ENCODE measurements at places on chromosomes 2 and 18.
A peak's percentile ranks its signal among the peaks of the same experiment; 100 is the strongest.

GRCh38 chr2:19140463-19141208 is 217.8 kb downstream of the OSR1 start:
- DNase-seq, result no peak

DNA sequence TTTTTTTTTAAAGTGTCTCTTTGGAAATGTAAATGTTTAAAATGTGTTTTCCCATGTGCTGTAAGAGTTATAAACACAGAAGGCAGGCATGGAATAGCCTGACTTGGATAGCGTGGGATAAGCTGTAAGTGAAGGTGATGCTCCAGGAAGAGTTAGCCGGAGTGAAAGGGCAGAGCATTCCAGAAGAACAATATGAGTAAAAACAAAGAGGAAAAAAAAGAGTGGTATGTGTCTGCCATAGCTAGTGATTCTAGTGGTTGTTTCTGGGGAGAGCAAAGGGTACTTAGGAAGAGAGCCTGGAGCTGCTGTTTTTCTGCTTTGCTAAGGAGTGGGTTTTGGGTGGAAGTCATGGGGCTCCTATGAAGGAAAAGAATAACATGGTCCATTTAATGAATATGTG is 126.9 kb upstream of the DLGAP1 start:
- DNase-seq, result no peak

- DNase-seq, result no peak
Observed at GRCh38 chr2:165144315-165144714, 59.5 kb downstream of the SCN3A start.

GRCh38 chr2:197997083-197997541 is 192.7 kb downstream of the PLCL1 start:
- DNase-seq, result no peak

GRCh38 chr2:47580855-47581600 is 178.1 kb downstream of the MSH2 start:
- no peak for DNase-seq

- DNase-seq, result no peak
Observed at GRCh38 chr2:186429104-186429503, 57.0 kb upstream of the ZC3H15 start.

DNA sequence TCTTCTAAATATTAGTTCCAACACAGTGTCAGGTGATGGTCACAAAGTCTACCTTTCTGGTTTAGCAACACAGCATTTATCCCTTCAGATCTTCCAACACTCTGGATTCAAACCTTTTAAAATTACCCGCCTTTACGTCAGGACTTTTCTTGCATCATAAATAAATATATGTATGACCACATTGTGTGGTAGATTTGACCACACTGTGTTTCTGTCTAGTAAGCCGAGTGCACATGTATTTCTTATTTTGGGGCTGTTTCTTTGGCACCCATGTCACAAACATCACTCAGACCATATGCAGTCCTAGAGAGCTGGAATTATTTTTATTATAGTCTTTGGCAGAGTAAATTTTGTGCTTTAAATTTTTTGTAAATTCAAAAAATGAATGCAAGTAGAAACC is 172.1 kb downstream of the ANKRD44 start:
- no peak for DNase-seq

DNA sequence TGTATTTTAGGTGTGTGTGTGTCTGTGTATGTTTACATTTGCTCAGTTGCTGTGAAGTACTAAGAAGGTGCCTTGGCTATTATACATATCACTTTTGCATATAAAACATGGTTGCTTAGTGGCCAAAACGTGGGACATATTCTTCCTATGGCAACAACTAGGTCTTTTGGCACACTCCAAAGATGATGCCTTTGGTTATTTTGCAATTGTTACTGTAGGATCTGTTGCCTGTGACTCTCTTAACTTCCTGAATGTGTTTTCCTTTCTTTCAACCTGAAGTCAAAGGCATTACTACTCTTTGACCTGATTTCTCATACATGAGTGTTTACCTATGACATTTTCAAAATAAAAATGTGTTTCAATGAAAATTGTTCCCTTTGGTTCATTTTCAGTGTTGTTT is 160.5 kb downstream of the UBE2E3 start:
- DNase-seq, result no peak

GRCh38 chr2:192151853-192152252 is 42.9 kb downstream of the TMEFF2 start:
- DNase-seq, result no peak

DNA sequence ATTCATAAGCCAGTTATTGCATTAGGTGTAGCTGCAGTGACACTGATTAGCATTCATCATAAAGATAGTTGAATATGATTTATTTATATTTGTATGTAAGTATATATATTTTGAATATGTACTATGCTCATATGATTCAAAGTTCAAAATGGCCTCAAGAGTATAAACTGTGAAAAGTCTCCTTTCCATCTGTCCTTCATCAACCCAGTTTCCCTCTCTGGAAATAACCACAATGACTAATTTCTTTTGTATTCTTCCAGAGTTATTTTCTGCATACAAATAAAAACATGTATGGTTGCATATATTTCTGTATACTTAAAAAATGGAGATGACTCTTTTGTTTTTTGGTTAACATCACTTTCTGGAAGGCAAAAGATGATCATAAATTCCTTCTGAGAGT is 95.2 kb downstream of the CAMKMT start:
- no peak for DNase-seq

DNA sequence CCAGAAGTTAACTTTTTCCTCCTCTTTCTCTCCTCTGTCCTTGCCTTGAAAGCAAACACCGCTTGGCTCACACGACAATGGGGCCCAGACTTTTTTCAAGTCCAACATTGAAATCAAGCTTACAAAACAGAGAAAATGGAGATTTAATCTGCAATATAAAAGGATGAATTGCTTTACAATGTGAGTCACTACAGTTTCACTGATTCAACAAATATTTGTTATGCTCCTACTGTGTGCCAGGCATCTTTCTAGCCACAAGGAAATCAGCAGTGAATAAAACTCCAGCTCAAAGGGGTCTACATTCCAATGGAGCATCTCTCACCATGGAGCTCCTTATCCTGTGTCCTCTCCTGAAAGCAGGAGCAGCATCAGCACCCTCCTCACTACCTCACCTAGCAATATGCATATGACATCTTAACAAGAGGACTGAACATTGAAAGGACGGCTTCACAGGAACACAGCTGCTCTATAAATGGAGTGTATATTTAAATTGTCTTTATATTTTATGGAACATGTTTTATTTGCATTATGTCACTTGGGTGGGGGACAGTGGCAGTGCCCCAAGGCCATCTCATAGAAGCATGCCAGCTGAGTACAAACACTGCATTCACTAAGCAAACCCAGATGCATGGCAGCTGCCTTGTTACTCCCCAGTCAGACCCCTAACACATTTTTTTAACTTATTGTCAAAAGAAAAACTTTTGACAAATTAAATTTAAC is 39.5 kb downstream of the PKDCC start:
- no peak for DNase-seq

DNA sequence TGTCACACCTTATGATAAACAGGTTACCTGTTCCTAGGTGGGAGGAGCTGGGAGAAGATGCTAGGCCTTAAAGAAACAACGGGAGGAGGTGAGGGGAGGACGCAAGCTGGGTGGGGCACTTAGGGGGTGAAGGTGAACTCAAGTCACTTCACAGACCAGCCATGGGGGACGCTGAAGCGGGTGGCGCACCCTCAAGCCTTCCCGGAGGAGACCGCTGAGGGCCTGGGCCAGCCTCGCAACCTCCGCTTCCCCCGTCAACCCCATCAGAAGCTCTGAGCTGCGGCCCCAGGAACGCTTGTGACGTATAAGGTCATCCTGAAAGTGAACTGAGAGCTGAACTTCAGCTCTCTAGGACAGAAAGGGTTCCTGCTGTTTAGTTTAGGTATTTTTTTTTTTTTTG is 133.5 kb downstream of the MBP start:
- no peak for DNase-seq

DNA sequence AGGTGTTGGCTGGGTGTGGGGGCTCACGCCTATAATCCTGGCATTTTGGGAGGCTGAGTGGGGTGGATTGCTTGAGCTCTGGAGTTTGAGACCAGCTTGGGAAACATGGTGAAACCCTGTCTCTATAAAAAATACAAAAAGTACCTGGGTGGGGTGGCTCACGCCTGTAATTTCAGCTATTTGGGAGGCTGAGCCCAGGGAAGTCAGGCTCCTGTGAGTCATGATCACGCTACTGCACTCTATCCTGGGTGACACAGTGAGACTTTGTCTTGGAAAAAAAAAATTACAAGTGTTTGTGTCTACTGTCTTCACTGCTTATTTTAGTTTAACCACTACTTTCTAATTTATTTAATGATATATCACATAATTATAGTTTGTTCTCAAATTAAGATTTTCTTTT is 62.7 kb upstream of the DOCK10 start:
- no peak for DNase-seq

DNA sequence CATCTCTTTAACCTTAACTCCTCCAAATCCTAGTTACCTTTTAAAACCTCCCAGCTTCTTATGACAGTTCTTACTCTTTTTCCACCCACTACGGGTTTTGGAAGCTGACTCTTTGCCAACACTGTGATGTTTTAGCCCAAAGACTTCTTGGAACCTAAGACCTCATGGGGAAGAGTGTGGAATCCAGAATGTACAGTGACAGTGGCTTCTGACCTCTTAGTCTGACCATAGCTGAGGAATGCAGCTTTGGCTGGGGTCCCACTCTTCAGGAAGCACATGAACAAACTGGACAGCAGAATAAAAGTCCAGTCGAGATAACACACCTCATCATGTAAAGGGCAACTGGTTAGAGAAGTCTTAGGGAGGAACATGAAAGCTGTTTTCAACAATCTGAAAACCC is 161.1 kb upstream of the PKDCC start:
- DNase-seq, result no peak

- no peak for DNase-seq
Observed at GRCh38 chr2:241639385-241639784, 1.9 kb downstream of the ATG4B start.

DNA sequence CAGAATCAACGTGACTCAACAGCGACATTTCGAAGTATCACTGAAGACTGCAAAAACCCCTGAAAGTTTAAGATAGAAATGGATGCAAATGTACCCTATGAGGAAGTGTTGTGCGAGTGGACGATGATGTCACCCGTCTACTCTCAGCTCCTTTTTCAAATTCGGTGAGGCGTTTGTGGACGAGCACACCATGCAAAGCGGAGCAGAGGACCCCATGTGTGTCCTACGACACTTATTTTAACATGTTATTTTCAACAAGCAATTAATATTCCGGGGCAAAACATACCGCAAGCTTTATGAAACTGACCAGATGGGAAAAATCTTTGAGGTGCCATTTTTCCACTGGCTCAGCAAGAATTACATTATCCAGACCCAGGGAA is 2.0 kb downstream of the PXDN start:
- DNase-seq, result peak; percentile 34

DNA sequence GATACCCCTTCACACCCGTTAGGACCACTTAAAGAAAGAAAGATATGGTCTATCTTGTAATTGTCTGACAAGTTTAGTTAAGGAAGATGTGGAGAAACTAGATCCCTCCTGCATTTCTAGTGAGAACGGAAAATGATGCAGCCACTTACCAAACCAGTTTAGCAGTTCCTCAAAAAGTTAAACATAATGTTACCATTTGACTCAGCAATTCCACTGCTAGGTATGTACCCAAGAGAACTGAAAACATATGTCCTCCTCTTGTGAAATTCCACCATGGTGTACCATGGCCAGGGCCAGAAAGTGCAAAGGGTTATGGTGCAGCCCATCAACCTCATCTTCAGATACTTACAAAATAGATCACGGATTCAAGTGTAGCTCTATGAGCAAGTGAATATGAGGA is 79.0 kb upstream of the ID2 start:
- DNase-seq, result no peak

GRCh38 chr2:53442093-53442492 is 325.5 kb upstream of the CHAC2 start:
- no peak for DNase-seq

DNA sequence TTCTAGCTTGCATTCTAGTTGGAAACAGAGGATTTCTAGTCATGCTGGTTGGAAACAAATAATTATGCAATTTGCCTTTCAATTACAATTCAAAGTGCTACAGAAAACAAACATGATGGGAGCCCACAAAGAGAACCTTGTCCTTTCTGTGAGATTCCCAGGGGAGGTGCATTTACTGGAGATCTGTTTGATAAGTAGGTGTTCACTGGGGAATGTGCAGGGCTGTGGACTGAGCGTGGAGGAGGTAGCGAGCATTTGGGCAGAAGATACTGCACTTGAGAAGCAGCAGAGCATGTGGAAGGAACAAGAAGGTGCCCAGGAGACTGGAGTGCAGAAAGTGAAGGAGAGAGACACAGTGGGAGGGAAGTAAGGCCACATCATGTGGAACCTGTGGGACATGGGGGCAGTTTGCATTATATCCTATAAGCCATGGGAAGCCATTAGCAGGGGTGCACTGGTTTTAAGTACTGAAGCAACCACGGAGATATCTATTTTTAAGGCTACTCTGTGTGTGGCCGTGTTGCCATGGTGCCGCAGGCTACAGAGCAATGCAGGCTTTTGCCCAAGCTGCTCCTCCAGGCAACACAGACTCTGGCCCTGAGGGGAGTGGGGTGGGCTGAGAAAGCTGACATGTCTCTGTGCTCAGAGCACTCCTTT is 154.0 kb downstream of the ANTXR1 start:
- no peak for DNase-seq

DNA sequence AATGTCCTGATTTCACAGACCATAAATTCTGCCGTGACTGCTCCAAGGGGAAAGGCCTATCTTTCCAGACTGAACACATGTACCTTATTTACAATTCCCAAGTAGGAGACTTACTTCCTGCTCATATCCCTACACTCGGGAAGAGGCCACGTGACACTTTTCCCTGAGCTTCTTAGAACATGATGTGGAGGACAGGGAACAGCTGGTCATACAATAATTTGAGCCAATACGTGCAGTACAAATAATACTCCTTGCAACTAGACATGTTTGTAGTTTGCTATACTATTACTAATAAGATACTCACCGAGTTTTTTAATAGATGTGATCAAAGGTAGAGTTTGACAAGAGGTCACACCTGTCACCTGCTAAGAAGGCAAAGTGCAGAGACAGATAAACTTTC is 256.4 kb downstream of the SP3 start:
- DNase-seq, result peak; percentile 45

- DNase-seq, result no peak
Observed at GRCh38 chr2:199882667-199883066, 28.4 kb upstream of the C2orf69 start.

- DNase-seq, result no peak
Observed at GRCh38 chr2:230688490-230688889, 24.2 kb upstream of the CAB39 start.

- DNase-seq, result no peak
Observed at GRCh38 chr2:66686755-66687154, 251.8 kb downstream of the MEIS1 start.

GRCh38 chr18:57925706-57926105 is 118.3 kb upstream of the NEDD4L start:
- no peak for DNase-seq

- DNase-seq, result no peak
Observed at GRCh38 chr2:12315224-12315623, 401.5 kb upstream of the TRIB2 start.
